ENCODE measurements at places on chromosomes 12 and 14.

- DNase-seq, result no peak
Observed at GRCh38 chr14:92958373-92959188, 35.6 kb downstream of the CHGA start.

- no peak for DNase-seq
Observed at GRCh38 chr12:50918584-50919316, 33.6 kb upstream of the HIGD1C start.

DNA sequence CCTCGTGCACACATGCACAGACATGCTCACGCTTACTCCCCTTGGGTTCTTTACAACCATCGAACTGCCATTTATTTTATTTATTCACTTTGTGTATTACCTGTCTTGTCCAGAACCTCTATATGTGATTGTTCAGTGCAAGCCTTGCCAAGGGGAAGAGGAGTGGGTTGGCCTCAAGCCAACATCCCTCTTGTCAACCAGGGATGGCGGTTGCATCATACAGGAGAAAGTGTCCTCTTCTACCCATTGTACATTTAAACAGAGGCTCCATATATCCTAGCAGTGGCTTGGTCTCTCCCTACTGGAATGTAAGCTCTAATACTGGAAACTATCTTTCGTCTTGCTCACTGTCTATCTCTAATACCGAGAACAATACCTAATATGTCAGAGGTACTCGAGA lies 108.4 kb downstream of the C12orf42 start:
- no peak for DNase-seq

DNA sequence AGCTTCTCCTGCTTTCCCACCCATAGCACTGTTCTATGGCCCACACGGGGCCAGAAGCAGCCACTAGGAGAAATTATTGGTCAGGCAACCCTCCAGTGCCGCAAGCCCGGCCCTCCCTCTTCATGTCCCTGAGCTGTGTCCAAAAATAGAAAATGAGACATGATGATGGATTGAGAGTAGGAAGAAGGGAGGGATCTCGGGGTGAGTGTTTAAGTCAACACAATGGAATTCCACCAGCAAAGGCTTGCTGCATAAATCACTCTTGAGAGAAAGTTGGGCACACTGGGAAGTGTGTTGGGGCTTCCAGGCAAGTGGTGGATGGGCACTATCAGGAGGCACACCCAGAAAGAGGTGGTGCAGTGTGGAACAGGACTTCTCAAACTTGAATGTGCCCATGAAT lies 94.2 kb downstream of the LLPH start:
- DNase-seq, result no peak

DNA sequence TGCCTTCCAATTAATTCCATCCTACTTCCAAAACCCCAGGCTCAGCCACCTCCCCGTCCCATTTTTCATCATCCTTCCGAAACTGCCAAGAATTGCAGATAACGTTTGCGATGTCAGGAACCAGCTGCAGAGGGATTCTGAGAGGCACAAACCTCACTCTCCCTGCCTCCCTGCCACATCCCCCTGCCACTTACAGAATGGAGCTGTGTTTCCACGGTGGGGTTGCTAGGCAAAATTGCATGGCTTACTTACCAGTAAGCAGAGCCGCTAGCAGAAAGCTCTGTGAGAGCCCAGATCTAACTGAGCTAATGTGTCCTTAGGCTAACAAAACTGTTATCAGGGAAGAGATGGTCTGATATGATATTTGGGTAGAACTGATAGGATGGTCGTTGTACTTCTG lies 127.4 kb downstream of the KCNK10 start:
- no peak for DNase-seq

All from dermis microvascular lymphatic vessel endothelial cell (primary cell).